ENCODE measurements at places on chromosomes 6 and 20.

- no peak for DNase-seq
These were observed 55.0 kb upstream of the HLA-A start for GRCh38 chr6:29887330-29887818.

GRCh38 chr6:21459641-21460040, 133.9 kb upstream of the SOX4 start:
- no peak for DNase-seq

DNA sequence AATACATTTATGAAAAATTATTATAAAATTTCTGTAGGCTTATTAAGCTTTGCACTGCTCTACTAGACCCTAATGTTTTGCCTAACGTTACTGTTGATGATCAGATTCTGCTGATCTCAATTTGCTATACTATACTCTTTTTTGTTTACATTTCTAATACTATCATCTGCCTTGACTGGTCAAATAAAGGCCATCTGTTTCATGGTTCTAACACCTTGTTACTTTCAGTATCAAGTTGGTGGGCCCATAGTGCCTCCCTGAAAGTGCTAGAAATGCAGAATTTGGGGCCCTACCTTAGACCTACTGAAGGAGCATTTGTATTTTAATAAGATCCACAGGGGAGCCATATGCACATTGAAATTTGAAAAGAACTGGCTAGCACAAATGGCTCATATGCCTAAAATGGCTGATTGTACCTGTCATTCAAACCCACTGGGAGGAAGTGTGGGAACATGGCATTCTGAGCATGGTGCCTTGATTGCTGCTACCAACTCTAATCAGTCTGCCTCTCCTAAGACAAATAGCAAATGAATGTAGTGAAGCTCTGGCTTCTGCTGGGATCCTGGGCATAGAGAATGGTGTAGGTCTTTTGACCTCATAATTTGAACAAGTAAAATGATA, 199.1 kb upstream of the BTBD3 start:
- no peak for DNase-seq

- DNase-seq, result no peak
These were observed 45.3 kb downstream of the NINL start for GRCh38 chr20:25539742-25540672.

DNA sequence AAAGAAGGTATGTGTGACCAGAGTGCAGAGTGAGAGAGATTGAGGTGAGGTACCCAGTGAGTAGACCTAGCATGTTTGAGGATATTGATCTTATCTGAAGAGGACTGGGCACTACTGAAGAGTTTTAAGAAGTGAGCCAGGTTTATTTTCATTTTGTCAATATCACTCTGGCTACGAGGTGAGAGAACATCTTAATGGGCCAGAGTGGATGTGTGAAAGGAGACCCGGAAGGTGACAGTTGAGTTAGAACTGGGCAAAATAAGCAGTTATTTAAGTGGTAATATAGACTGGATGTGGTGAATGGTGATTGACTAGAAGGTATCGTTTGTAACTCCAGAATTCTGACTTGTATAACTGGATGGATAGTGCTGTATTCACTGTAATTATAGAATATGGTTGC, 134.1 kb downstream of the QKI start:
- no peak for DNase-seq

DNA sequence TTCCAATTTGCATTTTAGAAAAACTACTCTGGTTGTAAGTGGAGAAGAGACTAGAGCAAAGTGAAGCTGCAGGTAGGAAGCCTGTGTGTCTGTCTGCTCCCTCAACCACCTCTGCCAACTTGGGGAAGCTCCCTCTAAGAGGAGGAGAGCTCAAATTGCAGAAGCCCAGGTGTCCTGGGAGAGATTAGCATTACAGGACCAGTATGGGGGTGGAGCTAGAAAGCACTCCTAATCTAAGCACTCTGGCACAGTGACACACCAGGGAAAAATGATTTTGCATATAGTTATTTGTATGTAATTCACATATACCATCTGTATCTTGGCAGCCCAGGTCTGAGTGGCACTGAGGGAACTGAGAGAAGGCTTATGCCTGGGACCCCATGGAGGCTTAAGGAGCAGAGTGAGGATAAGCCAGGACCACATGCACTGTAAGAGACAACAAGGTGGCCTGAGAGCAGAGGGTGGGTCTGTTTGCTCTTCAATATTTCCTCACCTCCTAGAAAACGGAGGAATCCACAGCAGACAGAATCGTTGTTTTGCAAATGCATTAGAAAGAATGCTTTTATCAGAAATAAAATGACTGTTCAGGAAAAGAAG, 13.6 kb downstream of the GSTA2 start:
- DNase-seq, result no peak

DNA sequence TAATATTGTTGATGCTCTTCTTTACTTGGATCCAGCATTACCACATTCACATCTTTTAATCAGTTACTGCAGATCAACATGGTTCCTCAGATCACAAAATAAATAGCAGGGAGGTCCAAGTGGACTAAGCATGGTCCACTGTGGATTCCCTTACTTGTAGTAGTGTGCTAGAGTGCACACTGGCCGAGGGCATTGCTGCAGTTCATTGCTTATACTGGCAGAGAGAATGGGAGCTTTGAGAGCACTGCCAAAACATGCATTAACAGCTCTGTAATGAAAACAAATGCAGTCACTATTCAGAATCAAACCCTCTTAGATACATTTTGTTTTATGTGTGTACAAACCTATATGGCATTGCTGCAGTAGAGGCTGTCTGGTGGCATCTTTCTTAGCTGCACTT, 471.5 kb downstream of the CD109 start:
- DNase-seq, result no peak

DNA sequence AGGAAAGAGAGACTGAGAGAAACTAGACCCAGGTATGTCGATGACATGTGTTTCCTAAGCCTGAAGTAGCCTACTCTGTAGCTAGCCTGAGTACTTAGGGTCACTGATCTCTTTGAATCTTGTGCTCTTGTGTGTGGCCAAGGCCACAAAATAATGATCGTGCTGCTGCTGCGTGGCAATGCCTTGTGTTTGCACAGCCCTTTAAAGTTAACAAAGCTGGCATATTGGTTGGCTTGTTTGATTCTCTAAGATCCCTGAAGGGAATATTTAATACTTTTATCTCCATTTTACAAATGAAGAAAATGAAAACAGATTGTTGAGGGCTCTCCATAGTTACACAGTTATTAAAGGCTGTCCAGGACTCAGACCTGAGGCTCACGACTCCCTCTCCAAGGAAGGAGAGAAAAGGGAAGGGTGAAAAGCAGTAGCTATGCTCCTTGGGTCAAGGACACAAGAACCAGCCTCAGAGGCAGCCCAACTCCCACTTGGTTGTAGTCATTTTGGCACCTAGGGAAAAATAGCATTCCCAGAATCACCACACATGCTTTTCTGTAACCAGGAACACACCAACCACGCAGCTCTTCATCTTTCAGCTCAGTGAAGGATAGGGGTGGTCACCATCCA, 130.7 kb downstream of the LRFN2 start:
- DNase-seq, result no peak

- DNase-seq, result no peak
These were observed 34.8 kb upstream of the CD83 start for GRCh38 chr6:14082771-14083170.

- no peak for DNase-seq
These were observed 549.2 kb upstream of the ID4 start for GRCh38 chr6:19287928-19288327.

DNA sequence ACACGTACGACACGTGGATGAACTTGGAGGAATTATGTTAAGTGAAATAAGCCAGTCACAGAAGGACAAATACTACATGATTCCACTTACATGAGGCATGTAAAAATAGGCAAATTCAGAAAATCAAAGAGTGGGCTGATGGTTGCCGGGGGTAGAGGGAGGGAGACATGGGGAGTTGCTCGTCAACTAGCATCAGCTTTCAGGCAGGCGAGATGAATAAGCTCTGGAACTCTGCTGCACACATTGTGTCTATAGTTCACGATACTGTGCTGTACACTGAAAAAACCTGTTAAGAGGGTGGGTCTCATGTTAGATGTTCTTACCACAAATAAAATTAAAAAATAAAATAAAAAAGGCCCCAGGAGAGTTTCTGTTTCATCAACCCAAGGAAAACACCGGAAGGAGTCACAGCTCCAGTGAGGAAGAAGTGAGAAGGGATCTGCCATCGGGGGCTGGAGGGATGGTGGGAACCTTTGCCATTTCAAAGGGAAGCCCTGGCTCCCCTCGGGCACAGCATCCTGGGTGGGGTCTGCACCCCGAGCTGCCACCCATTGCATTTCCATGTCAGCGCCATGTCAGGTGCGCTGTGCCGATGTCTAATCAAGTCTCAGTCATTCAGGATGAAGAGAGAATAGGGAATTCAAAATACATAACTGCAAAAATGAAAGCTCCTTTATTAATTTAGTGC, 98.3 kb downstream of the SLC22A23 start:
- DNase-seq, result no peak

DNA sequence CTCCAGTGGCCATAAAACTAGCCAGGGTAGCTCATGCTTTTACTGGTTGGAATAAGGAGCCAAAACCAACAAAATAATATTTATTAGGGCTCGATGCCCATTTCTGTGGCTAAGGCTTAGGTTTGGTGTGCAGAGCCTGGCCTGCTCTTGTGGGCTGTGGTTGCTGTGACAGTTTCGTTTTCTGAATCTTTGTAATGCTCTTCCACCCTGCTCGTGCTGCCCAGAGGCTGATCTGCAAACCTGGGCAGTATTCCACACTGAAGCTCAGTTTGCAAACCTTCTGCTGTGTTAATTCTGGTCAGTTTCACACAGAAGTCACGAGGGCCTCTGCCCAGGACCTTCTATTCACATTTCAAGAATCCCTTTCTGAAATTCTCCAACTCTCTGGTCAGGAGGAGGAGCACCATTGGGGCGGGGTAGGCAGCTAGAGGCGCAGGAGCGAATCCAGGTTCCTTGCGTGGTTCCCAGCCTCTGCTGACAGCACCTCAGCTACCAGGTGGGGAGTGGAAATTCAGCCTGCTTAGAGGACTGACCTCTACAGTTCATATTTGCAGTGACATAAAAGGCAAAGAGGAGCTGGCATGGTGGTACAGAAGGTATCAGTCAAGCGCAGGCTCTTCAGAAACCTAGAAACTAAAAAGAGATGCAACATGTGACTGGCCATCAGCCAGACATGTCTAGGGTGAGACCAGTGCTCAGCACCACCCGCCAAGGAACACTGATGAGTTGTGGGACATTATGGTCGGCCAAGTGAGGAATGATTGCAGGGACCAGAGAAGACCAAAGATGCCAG, 14.3 kb upstream of the C20orf144 start:
- no peak for DNase-seq

GRCh38 chr6:150499882-150500312, 99.8 kb upstream of the PLEKHG1 start:
- DNase-seq, result no peak

DNA sequence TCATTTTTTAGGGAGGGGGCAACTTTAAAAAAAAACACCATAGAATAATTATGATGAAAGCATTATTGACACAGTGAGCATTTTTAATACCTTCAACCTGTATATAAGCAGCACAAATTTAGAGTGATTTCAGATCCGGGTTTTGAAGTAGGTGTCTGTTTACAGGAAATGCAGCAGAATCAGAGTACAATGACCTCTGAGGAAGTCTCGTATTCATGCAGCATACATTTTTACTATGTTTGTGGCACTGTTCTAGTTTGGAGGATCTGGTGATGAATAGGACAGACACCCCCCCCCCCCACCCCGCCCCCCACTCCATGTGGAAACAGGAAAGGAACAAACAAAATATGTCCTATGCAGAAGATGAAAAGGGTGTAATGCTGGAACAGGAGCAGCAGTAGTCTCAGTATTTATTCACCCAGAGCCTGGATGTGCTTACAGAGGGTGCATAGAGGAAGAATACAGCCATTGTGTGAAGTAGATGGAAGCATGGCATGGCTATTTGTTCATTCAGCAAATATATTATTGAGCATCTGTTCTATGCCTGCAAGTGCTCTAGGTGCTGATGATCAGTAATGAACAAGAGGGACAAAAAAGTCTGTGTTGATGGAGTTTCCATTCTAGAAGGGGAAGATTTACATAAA, 19.7 kb downstream of the VAPB start:
- no peak for DNase-seq

DNA sequence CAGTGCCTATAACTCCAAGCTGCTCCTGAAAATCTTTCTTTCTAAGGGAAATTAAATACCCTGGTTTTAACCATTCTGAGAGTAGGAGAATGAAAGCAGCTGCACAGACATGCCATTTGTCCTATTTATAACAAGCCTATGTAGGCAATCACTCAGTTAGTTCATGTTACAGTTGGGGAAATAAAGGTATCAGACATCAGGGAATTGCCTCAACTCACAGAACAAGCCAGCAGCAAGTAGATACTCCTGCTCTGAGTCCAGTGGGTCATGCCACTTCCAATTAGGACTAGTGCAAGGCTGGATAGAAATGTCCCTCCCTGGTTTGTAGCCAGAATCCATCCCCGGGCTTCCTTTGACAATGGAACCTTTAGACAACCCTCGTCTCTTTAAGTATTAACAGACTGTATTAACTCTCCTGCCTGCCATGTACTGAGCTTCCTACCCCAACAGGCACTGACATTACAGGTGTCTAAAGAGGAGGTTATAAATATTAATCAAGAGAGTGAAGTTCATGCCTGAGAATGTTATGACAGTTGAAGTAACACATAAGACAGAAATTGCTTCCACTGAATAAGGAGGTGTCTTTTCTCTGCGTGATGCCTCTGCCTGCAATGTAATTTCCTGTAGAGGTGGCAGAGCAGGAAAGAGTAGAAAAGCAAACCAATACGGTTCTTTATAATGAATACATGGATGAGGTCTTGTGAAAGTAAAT, 28.0 kb upstream of the MARCKS start:
- no peak for DNase-seq

DNA sequence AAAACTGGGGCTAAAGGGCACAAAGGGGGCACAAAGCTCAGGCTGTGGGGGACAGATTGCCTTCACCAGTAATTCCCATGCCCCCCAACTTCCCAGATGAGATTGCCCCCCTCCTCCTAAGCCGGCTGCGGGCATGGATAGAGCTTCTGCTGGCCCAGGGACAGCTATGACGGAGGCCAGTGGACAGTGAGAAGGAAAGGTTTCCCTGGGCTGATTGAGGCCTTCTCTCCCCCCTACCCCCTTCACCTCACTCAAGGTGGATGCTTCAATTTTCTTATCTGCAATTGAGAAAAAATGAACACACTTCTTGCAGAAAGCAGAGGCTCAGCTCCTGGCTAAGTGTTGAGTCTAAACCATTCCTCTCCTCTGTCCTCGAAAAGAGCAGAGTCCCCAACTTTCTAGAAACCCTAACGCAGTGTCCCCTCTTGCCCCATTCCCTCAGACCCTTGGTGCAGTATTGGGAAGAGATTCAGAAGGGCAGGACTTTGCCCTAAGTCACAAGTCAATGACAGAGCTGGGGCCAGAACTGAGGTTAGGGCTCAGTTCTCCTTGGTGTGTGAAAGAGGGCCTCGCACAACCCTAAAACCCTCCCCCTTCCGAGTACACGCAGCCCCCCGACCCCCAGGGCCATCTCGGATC, 808 bp downstream of the SDC4 start:
- DNase-seq, result no peak

GRCh38 chr6:163725008-163725941, 310.8 kb downstream of the QKI start:
- no peak for DNase-seq
